HEK293T (cell line): ENCODE measurements at places on chromosomes 6 and 20.

DNA sequence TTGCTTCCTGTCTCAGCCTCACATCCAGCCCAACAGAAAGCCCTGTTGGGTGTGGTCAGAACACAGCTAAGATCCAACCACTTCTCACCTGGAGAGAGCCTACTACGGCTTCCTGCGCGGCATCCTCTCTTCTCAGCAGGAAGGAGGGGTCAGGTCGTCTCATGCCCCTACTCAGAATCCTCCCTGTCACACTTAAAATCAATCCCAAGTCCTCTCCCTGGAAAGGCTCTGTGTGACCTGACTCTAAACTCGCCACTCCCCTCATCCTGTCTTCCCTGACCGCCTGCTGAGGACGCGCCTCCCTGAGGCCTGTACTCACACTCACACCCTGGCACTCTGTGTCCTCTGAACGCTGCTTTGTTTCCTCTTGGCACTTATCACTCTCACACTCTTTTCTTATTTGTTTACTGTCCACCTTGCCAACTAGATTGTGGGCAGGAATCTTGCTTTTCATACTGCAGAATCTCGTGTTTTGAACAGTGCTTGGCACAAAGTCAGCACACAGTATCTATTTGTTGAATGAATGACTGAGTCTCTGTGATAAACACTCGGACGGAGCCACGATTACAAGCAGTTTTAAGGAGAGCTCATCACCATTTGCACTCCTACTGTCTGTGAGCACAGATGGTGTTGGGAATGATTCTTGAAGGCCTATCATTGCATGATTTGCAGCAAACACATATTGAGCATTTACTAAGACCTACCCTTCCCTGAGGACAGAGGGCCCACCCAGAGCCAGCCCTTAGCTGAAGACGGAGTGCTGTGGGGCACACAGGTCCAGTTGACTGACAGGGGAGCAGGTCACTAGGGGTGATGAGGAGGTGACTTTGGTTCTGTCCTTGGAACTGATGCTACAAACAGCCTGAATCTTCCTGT is 18.7 kb downstream of the RAB5IF start:
- no peak for DNase-seq

- DNase-seq, result no peak
These were observed 360.0 kb upstream of the TSHZ2 start for GRCh38 chr20:52612046-52612632.

GRCh38 chr6:63732336-63732735 is 96.7 kb downstream of the PHF3 start:
- DNase-seq, result no peak

- DNase-seq, result no peak
These were observed 1.3 kb downstream of the AVP start for GRCh38 chr20:3082955-3083952.

DNA sequence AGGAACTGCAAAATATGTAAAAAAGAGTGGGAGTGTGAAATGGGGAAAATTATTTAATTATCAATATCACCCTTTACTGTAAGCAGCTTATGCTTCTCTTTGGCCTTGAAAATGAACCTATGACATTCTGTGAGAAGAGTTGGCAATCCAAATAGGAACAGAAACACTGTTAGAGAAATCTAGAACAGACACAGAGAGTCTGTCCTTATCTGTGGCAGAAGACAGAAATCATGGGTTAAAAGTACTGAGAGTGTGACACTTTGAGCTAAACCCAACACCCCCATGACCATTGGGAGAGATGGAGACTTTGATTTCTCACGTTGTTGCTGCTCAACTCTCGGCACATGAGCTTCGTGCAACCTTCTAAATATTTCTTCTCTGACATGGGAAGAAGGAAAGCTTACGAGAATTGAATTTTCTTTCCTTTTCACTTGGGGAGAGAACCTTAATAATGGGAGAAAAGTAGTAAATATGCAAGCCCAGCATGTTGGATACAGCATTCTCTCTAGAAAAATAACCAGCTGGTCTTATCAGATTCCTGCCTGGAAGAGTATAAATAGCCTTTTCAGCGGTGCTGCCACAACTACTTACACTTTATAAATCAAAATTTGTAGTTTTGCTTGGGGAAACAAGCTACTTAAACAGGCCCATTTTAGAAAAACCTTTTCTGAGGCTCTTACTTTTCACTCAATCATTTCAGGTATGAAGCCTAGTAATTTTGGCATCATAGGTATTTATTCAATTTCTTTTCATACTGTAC is 49.4 kb upstream of the NOX3 start:
- no peak for DNase-seq

- DNase-seq, result no peak
These were observed 7.5 kb downstream of the SNX5 start for GRCh38 chr20:17960927-17961586.

DNA sequence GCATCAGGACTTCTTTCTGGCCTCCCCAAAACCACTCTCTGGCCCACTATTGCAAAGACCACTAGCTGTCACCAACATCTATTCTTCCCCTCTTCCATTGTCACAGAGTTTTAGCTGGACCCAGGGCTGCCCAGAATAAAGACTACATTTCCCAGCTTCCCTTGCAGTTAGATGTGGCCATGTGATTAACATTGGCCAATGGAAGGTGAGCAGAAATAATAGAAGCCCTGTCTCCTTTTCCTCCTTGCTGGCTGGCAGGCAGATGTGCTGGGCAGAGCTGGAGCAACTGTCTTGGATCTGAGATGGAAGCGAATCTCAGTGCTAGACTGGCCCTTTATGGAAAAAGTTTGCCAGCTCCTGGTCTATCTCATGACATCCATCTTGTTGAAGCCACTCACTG is 97.0 kb downstream of the KCNB1 start:
- DNase-seq, result peak; percentile 40

GRCh38 chr6:73236144-73236750 is 11.0 kb upstream of the KHDC1L start:
- DNase-seq, result no peak

GRCh38 chr6:106643061-106643460 is 13.7 kb downstream of the QRSL1 start:
- DNase-seq, result no peak

DNA sequence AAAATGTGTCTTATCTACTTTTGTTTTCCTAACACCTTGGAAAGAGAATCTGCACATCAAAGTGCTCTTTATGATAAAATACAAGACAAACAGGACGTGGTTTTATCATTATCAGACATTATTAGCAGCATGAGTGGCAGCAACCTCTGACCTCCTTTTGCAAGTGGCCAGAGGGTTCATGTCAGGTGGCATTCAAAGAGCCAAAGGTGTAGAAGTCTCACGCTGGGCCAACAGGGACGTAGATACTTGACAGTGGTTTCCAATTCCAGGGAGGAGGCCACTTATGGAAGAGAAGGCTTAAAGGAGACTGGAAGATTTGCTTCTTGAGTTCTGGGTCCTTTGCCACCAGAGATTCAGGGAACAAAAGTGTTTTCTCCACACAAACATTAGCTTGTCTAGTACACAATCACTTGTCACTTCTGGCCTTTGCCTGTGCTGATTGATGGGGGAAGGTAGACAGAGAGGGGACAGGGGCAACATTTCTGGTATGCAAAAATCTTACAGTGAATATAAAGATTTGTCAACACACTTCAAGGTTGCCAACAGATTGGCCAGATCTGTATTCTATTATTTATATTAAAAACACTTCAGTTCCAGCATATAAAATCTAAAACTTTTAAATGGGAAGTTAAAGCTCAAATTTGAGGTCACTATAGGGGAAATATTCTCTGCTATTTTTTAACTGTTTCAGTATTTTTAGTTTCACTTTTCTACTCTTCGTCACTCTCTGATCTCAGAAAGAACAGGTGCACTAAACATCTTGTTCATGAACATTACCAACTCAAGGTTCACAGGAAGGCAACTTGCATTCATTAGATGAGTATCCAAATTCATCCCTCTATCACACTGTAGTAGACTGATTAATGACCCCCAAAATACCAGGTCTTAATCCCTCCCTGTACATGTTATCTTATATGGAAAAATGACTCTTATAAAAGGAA is 52.1 kb upstream of the FBXO30 start:
- no peak for DNase-seq

DNA sequence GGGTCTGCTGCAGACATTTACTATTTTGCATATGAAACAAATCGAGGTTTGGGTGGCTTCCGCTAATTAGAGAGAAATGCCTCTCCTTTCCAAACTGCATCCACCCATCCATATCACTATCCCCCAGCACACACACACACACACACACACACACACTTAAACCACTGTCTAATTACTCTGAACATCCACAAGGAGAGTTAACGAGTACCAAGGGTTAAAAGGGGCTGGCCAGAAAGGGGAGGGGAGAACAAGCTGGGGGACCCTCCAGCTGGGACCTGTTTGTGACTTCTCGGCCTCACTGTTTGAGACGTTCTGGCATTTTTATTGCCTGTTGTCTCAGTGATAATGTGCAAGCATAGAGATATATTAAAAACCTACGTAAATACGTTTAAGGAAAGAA is 261.2 kb downstream of the FOXC1 start:
- DNase-seq, result no peak

DNA sequence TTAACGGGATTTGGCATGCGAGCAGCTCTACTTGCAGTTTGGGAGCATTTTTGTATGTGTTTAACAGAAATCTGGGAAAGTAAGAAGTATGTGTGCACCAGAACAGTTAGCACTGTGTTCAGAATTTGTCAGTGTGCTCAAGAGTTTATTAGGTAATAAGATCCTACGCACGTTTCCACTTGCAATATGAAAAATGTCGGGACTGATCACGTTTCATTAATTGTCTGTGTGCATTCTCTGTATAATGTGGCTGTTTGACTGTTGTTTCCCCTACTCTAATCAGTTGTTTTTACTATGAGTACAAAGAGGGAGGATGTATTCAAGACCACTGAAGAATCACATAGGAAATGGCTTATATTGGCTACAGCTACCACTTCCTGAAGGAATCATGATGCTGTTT is 349.7 kb upstream of the POU3F2 start:
- no peak for DNase-seq

- DNase-seq, result no peak
These were observed 203.8 kb upstream of the MAP3K7 start for GRCh38 chr6:90790696-90791095.

DNA sequence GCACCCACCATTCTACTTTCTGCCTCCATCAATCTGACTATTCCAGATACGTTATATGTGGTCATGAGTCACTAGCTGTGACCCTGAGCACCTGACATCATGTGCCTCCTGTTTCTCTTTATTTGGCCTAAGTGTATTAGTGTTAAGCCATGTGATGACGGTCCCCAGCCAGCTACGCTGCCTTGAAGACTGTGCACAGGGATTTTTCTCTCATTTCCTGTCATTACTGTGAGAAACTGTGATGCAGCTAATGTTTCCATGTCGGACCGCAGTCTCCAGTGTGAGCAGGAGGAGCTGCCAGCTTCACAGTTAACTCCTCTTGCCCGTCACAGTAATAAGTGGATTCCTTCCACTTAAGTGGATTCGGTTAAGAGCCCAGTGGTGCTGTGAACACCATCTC is 9.9 kb upstream of the SPATS1 start:
- DNase-seq, result no peak

DNA sequence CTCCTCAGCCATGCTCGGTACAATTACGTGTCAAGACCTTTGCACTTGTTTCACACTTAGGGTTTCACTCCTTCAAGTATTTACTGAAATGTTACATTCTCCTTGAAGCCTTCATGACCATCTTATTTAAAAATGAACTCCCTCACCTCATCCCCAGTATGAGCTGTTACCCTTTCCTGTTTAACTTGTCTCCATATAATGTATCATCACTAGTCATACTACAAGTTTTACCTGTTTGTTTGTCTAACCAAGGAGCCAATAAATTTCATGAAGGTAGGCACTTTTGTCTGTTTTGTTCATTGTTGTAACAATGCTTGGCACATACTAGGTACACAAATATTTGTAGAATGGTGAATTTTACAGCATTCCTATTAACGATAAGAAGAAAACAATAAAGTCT is 46.1 kb upstream of the MTRF1L start:
- no peak for DNase-seq

DNA sequence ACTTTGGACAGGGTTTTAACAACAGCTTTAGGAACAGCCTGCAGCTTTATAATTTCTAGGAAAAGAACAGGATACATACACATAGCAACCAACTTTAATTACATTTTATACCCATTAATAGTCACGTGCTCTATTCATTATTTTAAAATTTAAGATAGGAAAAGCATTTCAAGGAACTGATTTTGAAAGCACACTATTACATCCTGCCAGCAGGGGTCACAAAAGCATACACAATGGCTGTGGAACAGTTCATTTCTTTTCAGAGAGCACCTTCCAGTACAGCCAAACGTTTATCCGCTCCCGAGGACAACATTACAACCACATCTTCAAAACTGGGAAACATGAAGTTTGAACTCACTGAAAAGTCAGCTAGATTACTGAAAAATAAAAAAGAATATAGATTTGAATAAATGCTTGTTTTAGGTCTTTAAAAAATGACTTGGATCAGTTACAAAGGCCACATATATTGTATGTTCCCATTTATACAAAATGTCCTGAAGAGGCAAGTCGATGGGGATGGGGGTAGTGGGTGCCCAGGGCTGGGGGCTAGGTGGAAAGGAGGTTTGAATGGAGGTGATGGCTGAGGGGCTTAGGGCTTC is 104.6 kb upstream of the EXOC2 start:
- DNase-seq, result peak; percentile 44

DNA sequence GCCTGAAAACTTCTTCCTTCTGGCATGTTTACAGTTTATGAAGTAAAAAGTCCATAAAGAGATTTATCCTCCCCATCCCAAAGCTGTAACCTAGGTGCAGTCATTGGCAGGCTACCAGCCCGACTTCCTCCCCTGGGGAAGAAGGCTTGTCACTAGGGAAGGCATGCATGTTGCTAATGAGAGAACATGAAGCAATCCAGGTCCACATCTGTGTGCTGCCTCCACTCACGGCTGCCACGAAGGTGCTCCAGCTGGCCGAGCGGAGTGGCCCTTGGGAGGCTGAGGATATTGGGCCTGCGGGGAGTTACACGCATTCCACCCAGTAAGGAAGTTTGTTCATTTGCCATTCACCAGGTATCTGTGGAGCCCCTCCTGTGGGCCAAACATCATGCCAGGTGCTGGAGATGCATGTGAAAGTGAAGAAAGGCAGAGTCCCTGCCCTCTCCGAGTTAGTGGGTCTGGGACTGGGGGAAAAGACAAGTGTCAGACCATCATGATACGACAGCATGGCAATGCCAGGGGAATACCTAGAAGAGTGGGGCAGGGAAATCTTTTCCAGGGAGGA is 257.0 kb downstream of the NRN1 start:
- DNase-seq, result no peak
